ENCODE measurements at places on chromosomes 3 and 15.

GRCh38 chr3:54123776-54124196 is 1.4 kb downstream of the CACNA2D3 start:
- DNase-seq: no peak

- DNase-seq: no peak
Measured at GRCh38 chr15:38991126-38991525, 426.5 kb upstream of the RASGRP1 start.

DNA sequence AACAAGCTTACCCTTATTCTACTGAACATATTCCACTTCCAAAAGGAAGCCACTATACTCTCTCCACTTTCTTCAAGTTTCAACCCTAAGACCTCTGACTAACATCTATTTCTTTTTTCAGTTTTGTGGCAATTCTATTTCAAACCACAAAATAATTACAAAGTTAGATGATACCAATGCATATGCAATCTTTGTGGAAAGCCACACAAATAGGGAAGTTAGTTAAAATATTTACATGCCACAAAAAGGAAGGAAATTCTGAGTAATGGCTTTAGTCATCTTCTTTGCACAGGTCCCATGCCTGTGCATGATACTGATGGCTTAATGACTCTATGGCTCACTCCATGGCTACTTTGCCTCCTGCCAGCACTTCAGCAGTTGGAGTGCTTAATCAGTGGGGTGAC is 57.0 kb upstream of the MCTP2 start:
- no peak for DNase-seq

DNA sequence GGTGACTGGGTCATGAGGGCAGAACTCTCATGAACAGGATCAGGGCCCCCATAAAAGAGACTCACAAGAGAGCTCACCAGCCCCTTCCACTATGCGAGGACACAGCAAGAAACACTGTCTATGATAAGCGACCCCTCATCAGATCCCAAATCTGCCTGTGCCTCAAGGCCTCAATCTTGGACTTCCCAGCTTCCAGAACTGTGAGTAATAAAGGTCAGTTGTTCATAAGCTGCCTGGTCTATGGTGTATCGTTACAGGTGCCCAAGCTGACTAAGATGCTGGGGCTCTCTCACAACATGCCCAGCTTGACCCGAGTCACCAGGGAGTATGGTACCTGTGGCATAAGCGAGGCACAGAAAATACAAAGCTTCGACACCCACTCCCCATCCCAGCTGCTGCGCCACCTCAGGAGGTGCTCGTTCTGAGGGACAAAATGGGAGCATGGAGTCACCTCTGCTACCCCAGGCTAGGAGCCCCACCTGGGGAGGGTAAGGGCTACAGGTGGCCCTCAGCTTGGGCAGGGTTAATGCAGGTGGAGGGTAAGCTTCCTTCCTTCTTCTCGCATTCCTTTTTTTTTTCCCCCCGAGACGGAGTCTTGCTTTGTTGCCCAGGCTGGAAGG is 234.1 kb downstream of the ADAMTS17 start:
- no peak for DNase-seq

DNA sequence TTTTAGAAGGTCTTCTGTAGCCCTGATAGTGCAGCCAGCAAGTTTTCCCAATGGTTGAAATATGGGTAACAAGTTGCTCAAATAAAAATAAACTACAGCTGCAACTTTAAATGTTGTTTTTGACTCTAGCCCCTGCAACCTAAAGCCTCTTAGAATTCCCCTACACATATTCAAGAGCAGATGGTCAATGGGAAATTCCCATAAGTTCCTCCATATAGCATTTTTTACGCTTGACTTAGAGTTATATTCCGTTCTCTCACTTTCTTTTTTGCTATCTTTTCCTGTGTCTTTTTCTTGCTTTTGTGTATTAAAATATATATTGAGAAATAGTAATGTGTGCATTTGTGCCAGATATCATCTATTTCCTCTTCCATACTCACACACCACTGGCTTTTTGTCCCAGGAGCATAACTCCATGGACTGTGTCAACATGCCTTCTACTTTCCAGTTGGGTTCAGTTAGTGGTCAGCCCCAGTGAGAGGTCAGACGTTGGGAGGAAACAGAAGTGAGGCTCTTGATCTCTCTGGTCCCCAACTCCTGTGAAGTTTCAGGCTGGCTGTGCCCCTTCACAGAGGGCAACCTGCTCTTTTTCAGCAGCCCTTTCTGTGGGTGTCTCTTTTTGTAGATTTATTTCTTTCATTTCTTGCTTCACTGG is 63.3 kb upstream of the TP63 start:
- DNase-seq: no peak

DNA sequence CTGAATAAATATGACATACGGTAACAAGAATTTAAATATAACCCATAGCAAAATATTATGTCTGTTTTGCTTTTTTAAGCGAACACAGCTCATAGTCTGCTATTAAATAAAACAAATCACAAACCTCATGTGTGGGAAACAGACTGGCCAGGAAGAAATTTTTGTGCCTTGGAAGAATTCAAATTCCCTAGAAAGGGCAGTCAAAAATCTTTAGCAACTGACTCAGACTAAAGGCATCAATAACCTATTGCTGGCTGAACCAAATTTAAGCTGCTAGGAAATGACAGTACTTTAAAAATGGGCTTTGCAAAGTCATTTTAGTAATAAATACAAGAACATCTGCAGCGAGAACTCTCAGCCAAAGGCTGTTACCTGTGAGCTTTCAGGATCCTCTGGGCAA is 151.4 kb downstream of the PLD1 start:
- DNase-seq: no peak

GRCh38 chr3:122085673-122086072 is 30.5 kb downstream of the CD86 start:
- no peak for DNase-seq

GRCh38 chr15:40338041-40338657 is 2.6 kb downstream of the CCDC9B start:
- peak; percentile 79 for DNase-seq

DNA sequence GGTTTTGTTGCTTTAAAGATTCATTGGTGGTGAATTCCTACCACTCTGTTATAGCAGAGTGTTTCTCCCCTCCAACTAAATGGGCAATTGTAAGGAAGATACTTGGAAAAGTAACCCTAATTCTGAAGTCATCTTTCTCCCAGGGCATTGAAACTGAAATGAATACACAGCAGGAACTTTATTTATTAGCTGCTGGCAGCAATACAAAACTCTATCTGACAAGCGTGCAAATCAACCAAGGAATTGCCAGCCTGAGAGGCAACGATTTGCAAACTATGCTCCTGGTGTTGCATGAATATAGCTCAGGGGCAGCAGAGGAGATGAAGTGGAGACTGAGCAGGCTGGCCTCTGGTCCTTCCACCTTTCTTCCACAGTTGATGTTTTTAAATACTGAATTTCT is 48.9 kb downstream of the CD200R1 start:
- no peak for DNase-seq

DNA sequence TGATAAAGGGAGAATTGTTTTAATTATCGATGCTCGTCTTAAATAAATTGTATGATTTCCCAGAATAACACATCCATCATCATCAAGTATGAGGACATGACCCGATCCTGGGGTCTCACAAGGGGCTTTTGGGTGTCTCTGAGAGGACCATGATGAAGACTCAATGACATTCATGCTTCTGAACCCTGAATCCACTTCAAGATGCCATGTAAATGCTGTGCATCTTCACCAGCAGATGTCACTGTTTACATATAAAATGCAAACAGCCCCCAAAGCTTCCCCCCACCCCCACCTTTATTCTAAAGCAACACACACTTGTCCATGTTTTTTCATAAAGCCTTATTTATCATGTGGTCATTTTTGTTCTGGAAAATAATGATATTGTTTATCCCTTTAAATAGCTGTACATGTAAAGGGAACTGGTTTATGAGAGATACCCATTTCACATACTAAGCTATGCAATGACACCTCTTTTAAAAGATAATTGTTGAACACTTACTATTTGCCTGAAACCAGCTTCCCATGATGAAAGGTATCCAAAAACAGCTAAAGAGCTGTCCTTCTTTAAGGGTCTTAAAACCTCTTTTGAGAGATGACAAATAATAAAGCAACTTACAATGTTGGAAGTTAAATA is 69.7 kb upstream of the UBE3A start:
- DNase-seq: no peak

- peak; percentile 34 for DNase-seq
Measured at GRCh38 chr3:141104151-141104821, 53.1 kb downstream of the SPSB4 start.

- DNase-seq: no peak
Measured at GRCh38 chr3:72316501-72317279, 531.6 kb downstream of the SHQ1 start.

- no peak for DNase-seq
Measured at GRCh38 chr3:40996382-40996781, 202.9 kb upstream of the CTNNB1 start.

DNA sequence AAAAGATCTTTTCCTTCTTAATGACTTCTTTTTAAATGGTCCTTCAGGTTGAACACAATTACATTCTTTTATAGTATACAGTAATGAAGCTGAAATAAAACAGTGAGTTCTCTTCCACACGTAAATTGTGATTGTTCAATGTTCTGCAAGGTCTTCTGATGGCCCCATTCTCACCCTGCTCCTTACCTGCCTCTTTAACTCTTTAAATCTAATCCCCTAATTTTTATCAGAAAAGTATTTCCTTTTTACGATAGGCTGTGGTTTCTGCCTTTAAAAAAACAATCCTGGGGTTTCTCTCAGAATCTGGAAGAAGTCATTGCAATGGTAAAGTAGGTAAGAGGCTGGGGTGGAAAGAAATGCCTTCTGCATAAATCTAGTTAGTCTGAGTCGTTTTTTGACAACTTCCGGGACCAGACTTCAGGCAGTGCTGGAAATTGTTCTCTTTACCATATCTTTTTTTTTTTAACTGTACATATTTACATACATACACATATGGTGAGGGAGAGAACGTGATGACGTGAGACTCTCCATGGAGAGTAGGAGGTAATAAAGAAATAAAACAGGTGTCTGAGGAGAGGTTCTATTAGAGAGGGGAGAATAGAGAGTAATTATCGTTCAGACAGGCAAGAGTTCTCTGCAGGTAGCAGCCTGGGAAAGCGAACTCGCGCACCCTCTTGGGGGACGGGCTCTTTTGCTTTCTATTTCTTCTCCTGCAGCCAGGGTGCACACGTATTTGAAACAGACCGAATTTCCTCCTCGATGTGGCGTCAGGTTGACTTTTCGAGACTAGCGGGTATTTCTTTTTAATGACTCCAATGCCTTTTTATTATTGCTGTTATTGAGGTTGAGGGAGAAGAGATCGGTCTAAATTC is at the start of gene SIDT1:
SIDT1 (plus strand) TSS at position 730 of the 872 bp plus-strand sequence. CDS start 467 bp downstream, outside the sequence.
- no peak for DNase-seq

- DNase-seq: no peak
Measured at GRCh38 chr3:154023148-154023547, 98.0 kb upstream of the ARHGEF26 start.

DNA sequence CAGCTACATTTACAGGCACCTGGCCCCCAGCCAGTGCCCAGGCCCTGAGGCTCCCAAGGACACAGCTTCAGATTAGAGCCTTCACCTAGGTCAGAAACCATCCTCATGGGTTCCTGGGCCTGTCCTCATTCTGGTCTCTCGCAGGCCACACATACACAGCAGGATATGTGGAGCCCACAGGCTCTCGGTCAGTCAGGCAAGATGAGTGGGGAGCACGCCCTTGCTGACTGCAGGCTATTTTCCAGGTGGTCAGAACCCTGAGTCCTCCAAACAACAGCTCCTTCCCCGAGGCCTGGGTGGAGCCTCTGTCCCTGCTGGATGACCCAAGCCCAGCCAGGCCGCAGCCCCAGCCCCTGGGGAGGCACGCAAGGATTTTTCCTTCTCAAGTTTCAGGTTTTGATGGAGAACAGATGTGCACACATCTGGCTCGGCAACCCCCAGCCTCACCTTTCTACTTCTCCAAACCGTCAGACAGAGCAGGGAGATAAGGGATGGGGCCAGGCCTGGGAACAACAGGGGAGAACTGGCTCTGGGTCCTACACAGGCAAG is 1.6 kb downstream of the STRA6 start:
- DNase-seq: no peak

GRCh38 chr3:14199641-14200040 is 21.0 kb downstream of the LSM3 start:
- no peak for DNase-seq

DNA sequence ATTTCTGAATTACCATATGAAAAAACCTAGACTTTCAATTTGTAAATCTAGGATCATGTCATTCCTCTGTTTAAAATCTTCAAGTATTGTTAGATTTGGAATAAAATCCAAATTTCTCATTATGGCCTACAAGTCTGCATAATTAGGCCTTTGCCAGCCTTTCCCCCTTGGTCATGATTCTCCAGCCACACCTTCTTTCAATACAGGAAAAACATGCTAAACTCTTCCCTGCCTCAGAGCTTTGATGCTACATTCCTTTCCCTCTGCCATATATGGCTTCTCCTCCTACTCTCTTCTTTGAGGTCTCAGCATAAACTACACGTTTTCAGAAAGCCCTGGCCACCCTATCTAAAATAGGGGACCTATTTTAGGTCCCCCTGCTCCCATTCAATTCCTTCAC is 48.5 kb downstream of the TM6SF1 start:
- DNase-seq: no peak

DNA sequence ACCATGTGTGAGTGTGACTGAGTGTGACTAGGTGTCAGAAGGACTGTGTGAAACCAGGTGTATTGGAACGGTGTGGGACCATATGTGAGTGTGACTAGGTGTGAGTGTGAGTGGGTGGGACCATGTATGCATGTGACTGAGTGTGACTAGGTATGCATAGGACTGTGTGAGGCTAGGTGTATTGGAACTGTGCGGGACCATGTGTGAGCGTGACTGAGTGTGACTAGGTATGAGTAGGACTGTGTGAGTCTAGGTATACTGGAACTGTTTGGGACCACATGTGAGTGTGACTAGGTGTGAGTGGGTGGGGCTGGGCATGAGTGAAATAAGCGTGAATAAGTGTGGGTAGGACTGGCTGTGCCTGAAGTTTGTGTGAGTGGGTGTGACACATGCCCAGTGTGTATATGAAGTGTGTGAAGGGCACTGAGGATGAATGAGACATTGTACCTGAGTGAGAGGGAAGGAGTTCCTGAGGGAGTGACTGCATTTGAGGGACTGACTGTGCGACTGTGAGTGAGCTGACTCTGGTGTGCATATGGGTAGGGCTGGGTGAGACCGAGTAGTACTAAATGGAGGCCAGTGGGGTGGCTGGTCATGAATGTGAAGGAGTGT is 247.0 kb upstream of the CCDC54 start:
- DNase-seq: no peak

DNA sequence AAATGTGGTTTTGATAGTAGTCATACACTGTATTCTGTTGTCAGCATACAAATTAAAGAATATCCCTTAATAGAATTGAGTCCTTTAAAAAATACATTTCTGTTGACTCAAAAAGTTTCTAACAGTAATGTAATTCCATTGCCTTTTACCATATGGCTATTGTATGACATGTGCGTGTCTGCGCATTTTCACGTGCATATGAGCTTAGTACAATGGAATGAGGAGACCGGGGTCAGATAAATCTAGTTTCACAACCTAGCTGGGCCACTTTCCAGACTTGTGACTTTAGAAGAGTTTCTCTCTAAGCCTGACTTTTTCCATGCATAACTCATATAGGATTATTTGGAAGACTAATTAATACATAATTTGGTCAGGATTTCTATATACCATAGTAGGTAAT is 38.7 kb downstream of the ZBTB38 start:
- DNase-seq: no peak

GRCh38 chr3:114550165-114550564 is 256.3 kb downstream of the TIGIT start:
- DNase-seq: no peak

GRCh38 chr3:153246806-153247205 is 84.8 kb downstream of the RAP2B start:
- no peak for DNase-seq

- peak; percentile 63 for DNase-seq
Measured at GRCh38 chr15:66661432-66662096, 40.5 kb upstream of the SMAD6 start.
